Esophagus mucosa (tissue), 1 donor: ENCODE measurements at places on chromosomes 12 and 14.
A peak's percentile ranks its signal among the peaks of the same experiment; 100 is the strongest.

GRCh38 chr12:63075376-63076060 lies 75.5 kb downstream of the AVPR1A start:
- no peak for ATAC-seq

DNA sequence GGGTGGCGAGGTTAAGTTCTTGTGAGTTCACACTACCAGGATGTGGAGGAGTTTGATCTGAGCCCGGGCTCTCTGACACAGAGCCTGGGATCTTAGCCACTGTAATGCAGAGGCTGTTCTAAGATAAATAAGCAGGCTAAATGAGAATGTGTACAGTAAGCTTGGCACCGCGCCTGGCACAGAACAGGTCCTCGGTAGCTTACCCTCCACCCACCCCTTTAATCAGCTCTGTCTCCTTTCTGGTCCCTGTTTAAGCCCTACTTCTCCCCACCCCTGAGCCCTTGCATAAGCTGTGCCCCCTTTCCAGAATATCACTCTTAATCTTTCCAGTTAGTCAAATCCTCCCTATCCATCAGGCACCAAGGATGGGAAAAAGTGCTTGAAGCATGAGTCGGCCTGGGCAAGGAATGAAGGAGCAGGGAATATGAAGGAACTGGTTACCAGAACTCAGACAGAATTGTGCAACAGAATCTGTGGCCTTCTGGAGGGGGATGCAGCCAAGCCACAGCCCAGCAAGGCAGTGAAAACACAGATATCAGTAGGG lies 32.8 kb upstream of the CMKLR1 start:
- ATAC-seq: no peak

DNA sequence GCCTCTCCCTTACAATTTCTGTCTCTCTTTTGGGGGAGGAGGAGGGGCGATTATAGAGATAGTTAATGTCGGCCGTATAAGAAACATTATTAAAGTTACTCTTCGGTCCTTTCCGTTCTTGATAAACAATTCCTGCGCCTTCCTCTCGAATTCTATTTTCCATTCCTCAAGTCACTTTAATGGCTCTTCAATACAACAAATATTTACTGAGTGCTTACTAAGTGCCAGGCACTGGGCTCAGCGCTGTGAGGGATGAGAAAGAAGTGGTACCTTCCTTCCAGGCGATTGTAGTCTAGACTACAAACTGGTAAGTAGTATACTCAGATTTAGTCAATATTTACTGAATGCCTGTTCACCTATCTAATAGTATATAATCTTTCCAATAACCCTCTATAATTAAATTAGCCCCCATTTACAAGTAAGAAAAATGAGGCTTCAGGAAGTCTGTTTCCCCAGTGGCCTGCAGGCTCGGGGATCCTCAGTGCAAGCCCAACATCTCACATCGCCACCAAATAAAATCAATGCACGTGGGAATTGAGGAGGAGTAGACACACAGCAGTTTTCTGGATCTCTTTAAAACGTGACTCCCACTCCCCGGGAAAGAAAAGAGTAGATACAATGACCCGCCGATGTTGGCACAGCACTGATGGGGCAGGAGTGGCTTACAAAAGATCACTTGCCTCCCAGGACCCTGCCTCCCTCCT lies 589 bp upstream of the ZNF219 start:
- ATAC-seq: no peak

GRCh38 chr12:131828671-131829355 lies 620 bp downstream of the MMP17 start:
- ATAC-seq: no peak

DNA sequence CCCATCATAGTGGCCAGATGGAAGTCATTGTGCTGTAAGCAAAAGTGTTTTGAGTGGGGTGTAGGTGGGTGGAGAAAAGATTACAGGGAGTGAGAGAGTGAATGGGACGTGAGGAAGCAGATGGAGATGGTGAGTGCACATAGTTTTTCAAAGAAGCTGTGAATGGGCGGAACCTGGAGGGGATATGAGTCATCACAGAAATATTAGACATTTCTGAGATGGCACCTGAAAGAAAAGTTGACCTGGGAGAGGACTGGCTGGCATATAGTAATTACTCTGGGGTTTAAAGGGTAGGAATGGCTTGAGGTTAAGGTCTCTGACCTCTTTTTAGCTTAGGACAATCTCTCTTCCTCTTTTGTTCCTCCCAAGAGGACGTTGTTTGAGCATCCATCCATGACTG lies 50.5 kb downstream of the ANO4 start:
- no peak for ATAC-seq

DNA sequence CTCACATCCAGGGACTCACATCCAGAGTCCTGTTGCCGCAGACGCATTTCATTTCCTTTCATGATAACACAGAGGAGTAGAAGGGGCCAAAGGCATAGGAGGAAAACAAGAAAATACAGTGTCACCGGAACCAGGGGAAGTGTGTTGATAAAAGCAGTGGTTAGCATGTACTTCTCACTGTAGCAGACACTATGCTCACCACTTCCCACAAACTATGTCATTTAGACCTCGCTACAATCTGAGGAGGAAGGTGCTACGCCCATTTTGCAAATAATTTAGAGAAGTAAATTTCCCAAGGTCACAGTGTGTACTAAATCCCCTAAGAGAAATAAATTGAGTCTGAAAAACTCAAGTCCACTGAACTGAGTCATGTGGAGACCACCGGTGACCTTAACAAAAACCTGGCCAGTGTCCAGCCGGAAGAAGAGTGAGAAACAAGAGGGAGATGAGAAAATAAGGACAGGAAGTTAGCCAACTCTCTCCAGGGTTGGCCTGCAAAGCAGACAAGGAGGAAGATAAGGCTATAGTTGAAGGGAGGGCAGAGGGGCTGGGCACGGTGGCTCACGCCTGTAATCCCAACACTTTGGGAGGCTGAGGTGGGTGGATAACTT lies 25.8 kb upstream of the TMCC3 start:
- peak; percentile 15 for ATAC-seq

GRCh38 chr14:98963610-98964009 lies 308.4 kb downstream of the BCL11B start:
- ATAC-seq: no peak

DNA sequence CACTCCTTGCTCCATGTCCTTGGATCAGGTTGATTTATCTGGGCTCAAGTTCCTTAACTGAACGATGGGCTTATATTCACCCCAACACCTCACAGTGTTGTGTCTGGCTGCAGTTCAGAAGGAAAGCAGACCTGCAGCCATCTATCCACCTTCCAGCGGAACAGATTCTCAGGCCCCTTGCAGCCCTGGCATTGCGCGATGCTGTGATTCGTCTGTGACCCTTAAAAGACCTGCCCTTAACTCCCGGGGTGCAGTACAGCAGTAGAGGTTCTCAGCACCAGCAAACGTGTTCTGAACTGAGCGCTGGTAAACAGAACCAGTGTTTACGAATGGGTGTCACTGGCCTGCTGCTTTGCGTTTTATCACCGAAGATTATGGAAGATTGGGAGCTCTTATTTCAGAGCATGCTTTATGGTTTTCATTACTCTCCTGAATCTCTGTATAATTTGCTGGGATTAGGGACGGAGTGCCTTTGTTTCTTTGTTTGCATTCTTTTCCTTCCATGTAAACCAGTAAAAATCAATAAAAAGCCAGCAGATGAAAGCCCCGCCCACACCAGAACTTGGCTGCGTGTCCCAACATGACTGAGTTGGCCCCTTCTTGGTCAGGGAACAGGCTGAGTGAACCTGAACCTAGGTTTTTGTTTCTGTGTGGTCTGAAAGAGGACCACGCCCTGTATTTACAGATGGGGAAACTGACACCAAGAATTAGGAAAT lies 286.7 kb upstream of the CRY1 start:
- ATAC-seq: peak; percentile 69

DNA sequence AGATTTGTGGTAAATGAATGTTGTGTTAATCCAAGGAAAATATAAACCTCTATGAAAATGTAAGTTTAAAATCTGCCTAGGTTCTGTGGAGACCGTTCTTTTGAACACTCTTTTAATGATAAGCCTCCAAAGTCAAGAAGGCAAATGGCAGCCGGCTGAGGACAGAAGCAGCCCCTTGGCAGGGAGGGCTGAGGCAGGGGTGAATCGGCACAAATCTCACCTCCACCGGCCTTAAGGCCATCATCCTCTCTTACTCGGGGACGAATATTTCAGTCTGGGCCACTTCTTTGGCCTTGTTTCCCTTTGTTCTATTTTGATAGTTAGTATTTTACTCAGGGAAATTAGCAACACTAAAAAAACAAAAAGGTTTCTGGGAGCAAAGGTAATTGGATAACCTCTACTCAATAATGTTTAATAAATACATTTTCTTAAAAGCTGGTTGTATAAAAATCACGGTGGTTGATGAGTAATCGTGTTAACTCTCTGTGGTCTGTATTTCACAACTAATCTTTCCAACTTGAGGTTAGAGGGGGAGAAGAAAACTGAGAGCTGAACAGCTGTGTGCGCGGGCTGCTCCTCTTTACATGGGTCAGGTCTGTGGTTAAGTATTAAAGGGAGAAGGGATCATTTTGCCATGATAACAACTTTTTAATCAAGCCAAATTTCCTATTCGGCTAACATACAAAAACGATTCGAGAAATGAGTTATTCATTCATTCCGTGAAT lies 18.6 kb downstream of the LGMN start:
- ATAC-seq: no peak

GRCh38 chr14:68236582-68237458 lies 417.2 kb downstream of the RAD51B start:
- no peak for ATAC-seq
